RCC 7860 (cell line): ENCODE measurements at places on chromosomes 6 and 20.
A peak's percentile ranks its signal among the peaks of the same experiment; 100 is the strongest.

- DNase-seq: peak; percentile 26
Observed at GRCh38 chr6:3139090-3139903, 18.0 kb downstream of the TUBB2A start.

DNA sequence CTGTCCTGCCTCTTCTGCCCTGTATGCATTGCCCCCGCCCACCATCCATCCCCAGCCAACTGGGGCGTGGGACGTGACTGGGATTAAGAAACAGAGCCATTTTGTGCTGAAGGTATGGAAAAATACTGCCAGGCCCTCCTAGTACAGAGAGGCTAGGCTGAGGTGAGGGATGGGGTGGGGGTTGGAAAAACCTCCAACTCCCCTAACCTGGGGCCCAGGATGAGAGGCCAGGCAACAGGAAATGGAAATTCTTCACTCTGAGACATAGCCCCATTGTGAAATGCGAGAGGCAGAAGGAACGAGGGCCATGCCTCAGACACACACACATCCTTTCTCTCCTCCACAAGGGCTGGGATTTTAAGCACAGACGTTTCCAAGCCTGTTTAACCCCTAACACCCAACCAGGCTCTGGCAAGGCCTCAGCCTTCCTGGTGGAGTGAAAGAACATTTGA is 19.9 kb downstream of the KCNK5 start:
- DNase-seq: no peak

GRCh38 chr6:2875359-2876191 is 27.5 kb downstream of the SERPINB9 start:
- DNase-seq: no peak

DNA sequence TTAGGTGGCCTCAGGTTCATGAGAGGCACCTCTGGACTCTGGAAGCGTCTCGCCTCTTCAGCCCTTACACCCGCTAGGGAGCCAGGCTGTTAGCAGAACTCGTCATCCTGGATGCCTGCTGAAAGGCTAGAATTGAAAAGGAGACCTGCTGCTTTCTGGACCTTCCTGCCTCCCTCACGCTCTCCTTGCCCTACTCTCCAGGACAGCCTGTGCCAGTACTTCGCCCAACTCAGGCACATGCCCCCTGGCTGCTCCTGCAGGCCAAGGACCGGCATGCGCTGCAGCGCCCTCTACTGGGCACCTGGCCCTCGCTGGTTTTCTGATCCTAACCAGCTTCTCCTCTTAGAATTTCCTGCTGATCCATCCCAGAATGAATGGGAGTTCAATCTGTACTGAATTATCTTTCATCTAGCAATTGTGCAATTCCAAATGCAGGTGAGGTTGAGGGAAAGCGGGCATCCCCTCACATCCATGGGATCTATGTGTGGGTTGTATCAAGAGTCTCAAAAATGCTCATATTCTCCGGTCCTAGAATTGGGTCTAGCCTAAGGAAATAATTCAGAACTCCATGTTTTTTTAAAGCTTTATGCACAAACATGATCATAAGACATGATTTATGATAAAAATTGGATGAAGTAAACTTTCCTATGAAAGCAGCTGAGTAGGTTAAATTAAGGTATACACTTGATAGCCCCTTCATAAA is 78.0 kb downstream of the PTPN1 start:
- DNase-seq: peak; percentile 27

DNA sequence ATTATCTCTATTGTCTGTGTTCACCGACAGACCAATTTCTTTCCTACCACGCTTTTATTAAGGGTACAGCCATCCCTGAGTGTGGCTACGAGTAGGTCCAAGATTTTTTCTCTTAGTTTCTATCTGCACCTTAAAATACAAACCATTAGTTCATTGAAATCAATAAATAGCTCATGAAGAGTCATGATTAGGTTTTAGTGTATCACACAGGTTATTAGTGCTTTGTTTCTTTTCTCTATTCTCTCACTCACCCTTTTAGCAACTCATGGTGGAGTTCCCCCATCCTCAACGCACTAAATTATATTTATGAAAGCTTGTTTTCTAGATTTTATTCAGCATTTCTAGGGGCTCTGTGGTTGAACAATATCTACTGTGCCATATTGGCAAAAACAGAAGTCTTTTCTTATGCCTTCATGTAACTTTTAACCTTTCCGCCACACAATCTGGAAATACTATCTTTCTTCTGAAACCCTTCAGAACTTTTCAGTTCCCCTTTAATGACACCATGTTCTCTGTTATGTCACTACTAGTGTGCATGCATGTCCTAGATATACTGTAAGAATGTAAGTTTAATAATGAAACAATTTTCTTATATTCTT is 128.2 kb upstream of the LAMA2 start:
- no peak for DNase-seq

DNA sequence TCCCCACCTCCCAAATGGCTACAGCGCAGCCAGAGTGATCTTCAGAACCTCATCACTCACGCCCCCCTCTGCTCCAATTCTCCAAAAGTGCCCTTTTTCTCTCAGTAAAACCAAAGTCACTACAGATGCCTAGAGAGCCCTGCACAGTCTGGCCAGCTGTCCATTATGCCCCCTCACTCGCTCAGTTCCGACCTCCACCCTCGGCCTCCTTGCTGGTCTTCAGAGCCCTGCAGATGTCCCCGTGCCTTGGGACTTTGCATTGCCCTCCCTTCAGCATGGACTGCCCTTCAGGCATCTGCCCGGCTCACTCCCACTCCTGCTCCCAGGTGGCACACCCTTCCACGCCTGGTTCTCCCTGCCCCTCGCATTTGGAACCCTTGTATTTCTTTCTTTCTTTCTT is 1.1 kb upstream of the RAET1E start:
- no peak for DNase-seq

- no peak for DNase-seq
Observed at GRCh38 chr6:70886661-70887060, 70.2 kb downstream of the B3GAT2 start.

DNA sequence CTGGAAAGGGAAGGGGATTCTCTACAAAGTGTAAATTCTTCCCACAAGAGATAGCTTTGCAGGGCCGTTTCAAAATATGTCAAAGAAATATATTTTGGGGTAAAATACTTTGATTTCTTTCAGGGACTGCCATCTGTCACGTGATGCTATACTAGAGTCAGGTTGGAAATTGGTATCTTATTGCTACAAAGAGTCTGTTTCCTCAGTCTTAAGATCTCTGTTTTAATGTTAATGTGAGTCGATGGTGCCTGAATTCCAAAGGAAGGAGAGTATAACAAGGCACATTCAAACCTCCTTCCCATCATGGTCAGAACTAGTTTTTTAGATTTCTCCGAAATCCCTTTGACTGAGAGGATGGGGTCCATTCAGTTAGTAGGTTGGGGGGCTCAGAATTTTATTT is 36.3 kb upstream of the PDE7B start:
- no peak for DNase-seq

- no peak for DNase-seq
Observed at GRCh38 chr6:55664591-55665587, 85.9 kb upstream of the HMGCLL1 start.

DNA sequence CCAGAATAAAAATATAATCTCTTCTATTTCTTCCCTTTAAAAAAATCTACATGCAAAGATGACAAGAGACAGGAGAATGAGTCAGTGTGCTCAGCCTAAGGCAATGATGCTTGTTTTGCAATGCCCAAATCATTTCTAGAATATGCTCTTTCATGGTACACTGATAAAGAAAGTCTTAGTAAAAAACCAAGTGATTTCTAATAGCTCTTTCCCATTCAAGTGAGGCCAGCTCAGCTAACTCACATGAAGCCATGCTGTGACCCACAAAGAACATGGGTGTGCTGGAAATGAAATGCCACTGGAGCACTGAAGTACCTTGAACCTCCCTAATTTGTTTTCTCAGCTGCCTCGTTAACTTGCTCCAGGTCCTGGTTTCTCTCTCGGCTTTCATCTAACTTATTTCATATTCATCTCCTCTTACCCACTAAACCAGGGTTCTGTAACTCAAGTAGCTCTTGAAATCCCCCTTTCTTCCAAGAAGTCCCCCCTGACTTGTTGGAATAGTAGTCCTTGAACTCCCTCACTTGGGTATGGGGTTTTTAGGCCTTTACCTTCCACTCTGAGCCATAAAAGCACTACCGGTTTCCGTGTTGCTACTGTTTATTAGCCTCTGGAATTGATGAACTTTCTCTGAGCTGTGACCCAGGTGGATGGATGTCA is 92.7 kb downstream of the IRF4 start:
- no peak for DNase-seq
